ENCODE measurements at places on chromosomes 13 and 19. TPM values are rescaled to one million over a fixed set of nuclear protein-coding genes. Genes with fewer than 3 reads are reported as not detected.

Gene TNFSF11
- not detected for total RNA-seq

Gene TRAPPC5
- total RNA-seq = 24.3 TPM

Gene NTN5
- total RNA-seq = not detected

Gene TINCR
- total RNA-seq = under 0.01 TPM

Gene TPGS1
- total RNA-seq = 27.6 TPM

Gene PALM3
- not detected for total RNA-seq

Gene HDGFL2
- total RNA-seq = 56.5 TPM

Gene ZNF578
- total RNA-seq = 2.2 TPM

Gene C2CD4C
- total RNA-seq = 0.20 TPM

Gene WDR62
- total RNA-seq = 9.6 TPM

Gene ZSCAN1
- total RNA-seq = not detected

Gene SLC10A2
- not detected for total RNA-seq

Gene IL11
- 0.37 TPM for total RNA-seq

Gene CEACAM20
- not detected for total RNA-seq

Gene ADPRHL1
- 3.9 TPM for total RNA-seq

Gene RNF113B
- total RNA-seq = not detected

Gene ICAM5
- under 0.01 TPM for total RNA-seq

Gene DENND1C
- under 0.01 TPM for total RNA-seq

Gene ZNF155
- 6.3 TPM for total RNA-seq

Gene OXGR1
- not detected for total RNA-seq

Gene COL5A3
- total RNA-seq = 18.7 TPM

Gene PSG1
- total RNA-seq = under 0.01 TPM

Gene PRR20B
- not detected for total RNA-seq

Gene VSIG10L
- 0.73 TPM for total RNA-seq

Gene TRPM4
- total RNA-seq = 14.1 TPM

Gene BORA
- total RNA-seq = 7.7 TPM

Gene CGB8
- not detected for total RNA-seq

Gene CD37
- total RNA-seq = not detected

Gene OR10H1
- total RNA-seq = not detected

Gene RFPL4A
- total RNA-seq = not detected

Gene ZNF304
- 6.5 TPM for total RNA-seq

Gene ZNF700
- total RNA-seq = 5.9 TPM

Gene RASGRP4
- not detected for total RNA-seq

Gene IZUMO2
- total RNA-seq = not detected

Gene LHB
- total RNA-seq = not detected

Gene SIAH3
- total RNA-seq = not detected

Gene ZFP30
- 11.8 TPM for total RNA-seq

Gene EFNB2
- 4.1 TPM for total RNA-seq
